CD4-positive, alpha-beta T cell treated with Interleukin-2 at 100 ng/mL for 4 hours (primary cell): ENCODE measurements at places on chromosomes 13 and 19.

DNA sequence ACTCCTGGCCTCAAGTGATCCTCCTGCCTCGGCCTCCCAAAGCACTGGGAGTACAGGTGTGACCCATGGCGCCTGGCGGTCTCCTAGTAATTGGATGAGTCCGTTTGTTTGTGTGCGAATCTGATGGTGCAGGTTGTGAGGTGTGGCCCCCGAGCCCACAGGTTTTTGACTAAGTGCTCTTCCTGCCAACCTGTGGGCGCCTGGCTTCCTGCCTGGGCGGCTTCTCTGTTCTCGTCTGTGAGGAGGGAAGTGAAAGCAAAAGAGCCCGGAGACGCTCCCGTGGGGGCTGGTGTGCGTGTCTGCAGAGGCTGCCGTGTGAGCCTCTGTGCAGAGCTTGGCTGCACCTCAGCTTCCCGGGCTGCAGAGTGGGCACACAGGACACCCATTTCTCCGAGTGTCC is 10.0 kb downstream of the ARHGAP45 start:
- DNase-seq, result peak; percentile 96

DNA sequence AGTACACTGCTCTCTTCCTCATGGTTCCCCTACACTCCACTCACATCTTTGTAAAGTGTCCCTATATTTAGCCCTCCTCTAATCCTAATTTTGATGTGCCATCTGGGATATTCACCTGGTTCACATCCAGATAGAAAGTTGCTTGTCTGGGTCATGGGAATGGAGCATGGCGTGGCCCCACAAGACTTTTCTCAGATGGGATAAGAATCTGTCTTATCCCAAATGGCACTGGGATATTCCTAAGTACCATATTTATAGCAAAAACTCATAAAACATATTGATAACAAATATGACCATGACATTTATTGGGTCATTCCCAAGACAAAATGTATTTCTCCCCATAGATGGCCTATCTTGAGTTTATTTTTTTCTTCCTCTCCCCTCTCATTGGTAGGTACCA is 49.5 kb upstream of the POMP start:
- no peak for DNase-seq

GRCh38 chr19:10800488-10800887 is 35.5 kb downstream of the TMED1 start:
- DNase-seq, result no peak

DNA sequence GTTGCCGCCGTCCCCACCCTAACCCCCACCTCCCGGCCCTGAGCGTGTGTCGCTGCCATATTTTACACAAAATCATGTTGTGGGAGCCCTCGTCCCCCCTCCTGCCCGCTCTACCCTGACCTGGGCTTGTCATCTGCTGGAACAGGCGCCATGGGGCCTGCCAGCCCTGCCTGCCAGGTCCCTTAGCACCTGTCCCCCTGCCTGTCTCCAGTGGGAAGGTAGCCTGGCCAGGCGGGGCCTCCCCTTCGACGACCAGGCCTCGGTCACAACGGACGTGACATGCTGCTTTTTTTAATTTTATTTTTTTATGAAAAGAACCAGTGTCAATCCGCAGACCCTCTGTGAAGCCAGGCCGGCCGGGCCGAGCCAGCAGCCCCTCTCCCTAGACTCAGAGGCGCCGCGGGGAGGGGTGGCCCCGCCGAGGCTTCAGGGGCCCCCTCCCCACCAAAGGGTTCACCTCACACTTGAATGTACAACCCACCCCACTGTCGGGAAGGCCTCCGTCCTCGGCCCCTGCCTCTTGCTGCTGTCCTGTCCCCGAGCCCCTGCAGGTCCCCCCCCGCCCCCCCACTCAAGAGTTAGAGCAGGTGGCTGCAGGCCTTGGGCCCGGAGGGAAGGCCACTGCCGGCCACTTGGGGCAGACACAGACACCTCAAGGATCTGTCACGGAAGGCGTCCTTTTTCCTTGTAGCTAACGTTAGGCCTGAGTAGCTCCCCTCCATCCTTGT is 6.4 kb downstream of the YIPF2 start:
- DNase-seq, result no peak

- no peak for DNase-seq
Measured at GRCh38 chr19:6279620-6279930, 200 bp downstream of the MLLT1 start.

- DNase-seq, result no peak
Measured at GRCh38 chr13:50592412-50593155, 250.9 kb downstream of the DLEU7 start.

- DNase-seq, result no peak
Measured at GRCh38 chr19:48137411-48137810, 26.8 kb upstream of the PLA2G4C start.

DNA sequence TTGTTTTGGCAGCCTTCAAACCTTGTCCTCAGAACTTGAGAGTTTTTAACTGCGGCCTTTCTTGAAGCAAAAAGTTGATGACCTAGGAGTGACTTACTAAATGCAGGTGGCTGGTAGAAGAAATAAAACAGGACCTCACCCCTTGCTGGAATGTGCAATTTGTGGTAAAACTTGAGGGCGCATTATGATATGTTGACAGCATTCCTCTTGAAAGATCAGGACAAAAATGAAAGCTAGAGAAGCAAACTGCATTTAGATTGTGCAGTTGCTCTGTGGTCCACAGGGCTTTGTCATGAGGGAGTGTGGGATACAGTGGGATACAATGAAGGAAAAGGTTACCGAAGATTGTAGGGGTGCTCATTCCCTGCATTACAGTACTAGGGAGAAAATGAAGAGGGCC is 504.2 kb downstream of the GPC6 start:
- no peak for DNase-seq

DNA sequence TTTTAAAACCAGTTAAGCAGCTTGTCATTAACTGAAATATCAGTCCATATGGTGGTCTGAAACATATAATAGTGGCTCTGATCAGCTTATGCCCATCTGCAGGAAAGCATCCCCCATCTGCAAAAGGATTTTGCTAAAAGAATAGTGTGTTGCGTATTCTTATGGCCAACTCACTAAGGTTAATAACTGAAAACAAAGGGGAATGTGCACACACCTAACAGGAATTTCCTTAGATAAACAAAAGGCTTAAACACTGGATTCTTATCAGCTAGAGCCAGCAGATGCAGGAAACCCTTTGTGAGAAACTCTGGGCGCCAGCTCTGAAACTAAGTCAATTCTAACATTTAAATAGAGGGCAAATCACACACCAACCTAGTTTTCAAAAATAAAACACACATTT is 22.1 kb downstream of the VPS36 start:
- DNase-seq, result no peak

DNA sequence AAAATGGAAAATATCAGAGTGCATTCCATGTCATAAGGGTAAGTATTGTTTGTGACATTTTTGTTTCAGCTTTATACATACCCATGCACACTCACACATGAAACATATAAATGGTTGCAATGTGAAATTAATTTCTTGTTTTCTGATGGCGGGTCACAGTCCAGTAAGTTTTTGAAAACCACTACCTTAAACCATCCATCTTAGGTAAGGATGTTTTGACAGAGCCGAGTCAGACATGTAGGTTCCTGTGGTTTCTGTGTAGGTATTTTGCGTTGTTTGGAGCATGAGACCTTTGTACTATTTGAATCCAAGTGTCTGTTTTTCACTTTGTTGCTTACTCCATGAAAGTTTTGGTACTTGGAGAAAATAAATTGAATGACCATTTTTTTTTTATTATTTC is 121.7 kb downstream of the B3GLCT start:
- DNase-seq, result no peak

GRCh38 chr19:15453906-15454860 is 4.4 kb upstream of the WIZ start:
- DNase-seq, result no peak

DNA sequence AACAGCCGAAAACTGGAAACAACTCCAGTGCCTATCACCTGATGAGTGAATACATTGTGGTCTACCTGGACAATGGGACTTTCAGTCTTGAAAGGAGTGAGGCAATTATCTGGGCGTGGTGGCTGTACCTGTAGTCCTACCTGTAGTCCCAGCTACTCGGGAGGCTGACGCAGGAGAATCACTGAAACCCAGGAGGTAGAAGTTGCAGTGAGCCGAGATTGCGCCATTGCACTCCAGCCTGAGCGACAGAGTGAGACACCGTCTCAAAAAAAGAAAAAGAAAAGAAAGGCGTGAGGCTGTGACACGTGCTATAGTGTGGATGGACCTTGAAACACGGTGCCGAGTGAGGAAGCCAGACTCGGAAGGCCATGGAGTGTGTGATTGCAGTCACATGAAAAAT is 4.1 kb upstream of the NTN5 start:
- no peak for DNase-seq

GRCh38 chr19:28883241-28883693 is 329.7 kb downstream of the UQCRFS1 start:
- no peak for DNase-seq

- no peak for DNase-seq
Measured at GRCh38 chr19:49701271-49701786, 10.4 kb downstream of the CPT1C start.

DNA sequence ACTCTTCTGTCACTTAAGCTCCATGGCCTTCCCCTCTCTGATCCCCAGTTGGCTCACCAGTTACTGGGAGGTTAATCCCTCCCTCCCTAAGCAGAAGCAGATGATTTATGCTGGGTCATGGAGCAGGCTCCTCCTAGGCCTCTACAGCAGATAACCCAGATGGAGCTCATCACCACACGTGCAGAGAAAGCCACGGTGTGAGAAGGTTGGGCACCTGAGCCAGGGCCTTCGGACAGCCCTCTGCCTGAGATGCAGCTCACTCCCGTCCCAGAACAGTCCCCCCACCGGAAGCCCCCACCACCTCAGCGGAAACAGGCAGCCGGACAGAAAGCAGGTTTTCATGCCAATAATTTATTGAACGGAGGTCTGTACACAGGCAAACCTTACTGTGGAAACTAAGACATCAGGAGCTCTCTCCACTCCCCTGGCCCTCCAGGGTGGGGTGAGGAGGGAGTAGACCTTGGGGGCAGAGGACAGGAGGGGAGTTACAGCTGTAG is 9.8 kb downstream of the ZNF526 start:
- no peak for DNase-seq

GRCh38 chr13:34466301-34466700 is 475.8 kb upstream of the NBEA start:
- no peak for DNase-seq

GRCh38 chr19:51783372-51783771 is 11.6 kb upstream of the FPR3 start:
- DNase-seq, result no peak

- no peak for DNase-seq
Measured at GRCh38 chr13:106225126-106225525, 310.3 kb downstream of the EFNB2 start.

DNA sequence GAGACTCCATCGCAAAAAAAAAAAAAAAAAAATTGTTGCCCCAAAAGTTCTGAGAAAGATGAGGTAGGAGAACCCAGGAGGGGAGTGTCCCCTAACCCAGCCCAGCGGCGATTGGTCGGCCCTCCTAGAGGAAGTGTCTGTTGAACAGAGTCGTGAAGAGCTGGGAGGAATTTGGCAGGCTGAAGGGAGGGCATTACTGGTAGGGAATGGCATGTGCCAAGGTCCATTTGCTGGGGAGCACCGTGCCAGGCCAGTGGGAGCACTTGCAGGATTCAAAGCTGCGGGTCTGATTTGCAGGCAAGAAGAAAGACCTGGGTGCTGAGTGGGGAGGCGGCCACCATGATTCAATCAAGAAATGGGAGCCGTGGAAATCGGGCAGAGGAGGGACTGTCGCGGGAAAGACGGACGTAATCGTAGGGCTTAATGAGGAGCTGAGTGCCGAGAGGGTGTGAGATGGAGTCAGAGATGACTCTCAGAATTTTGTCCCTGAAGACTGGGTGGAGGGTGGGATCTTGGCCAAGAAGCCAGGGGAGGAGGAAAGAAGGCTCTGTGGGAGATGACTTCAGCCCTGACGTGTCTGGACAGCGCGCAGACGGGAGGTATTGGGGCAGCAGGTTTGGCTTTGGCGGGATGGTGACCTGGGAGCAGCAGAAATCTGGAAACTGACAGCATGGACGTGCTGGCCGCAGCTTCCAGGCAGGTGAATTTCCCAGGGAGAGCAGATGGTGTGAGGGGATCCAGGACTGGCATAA is 15.4 kb downstream of the CERS4 start:
- no peak for DNase-seq

- DNase-seq, result no peak
Measured at GRCh38 chr13:22483276-22483675, 697.5 kb upstream of the SGCG start.

- DNase-seq, result no peak
Measured at GRCh38 chr13:36026531-36026930, 104.7 kb downstream of the DCLK1 start.

- no peak for DNase-seq
Measured at GRCh38 chr13:31835932-31836331, 96.6 kb downstream of the RXFP2 start.

- DNase-seq, result no peak
Measured at GRCh38 chr13:48783181-48783630, 129.5 kb downstream of the CYSLTR2 start.

- no peak for DNase-seq
Measured at GRCh38 chr19:38650172-38650775, 2.8 kb downstream of the ACTN4 start.

- DNase-seq, result no peak
Measured at GRCh38 chr19:5681391-5682106, 722 bp downstream of the HSD11B1L start.

- DNase-seq, result no peak
Measured at GRCh38 chr13:108070491-108070890, 144.8 kb downstream of the LIG4 start.

DNA sequence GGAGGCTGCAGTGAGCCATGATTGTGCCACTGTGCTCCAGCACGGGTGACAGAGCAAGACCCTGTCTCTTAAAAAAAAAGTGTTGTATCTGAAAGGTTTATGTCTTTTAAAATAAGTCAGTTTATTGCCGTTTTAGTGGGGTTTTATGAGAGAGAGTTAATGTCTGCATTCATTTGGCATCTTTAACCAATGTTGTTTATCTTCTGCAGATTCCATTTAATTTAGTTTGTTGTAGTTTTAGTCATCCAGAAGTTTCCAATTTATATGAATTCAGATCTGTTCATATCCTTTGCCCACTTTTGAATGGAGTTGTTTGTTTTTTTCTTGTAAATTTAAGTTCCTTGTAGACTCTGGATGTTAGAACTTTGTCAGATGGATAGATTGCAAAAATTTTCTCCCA is 36.7 kb upstream of the LPAR6 start:
- no peak for DNase-seq

DNA sequence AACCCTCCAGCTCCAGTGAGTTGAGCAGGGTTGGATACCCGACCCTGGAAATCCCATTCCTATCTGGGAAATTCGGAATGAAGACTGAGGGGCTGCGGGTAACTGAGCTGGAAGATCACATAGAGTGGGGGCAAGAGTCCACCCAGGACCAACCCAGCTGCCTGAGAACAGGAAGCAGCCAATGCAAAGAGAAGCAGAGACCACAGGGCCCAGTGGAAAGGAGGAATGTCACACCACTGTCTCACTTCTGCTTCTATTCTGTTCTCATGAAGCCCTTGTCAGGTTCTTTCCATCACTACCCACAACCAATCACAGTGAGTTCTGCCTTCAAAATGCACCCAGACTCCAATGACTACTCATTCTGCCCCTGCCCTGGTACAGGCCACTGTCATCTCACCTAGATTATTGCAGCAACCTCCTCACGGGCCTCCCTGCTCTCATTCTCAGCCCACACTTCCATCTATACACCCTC is 15.3 kb downstream of the DYRK1B start:
- no peak for DNase-seq

- no peak for DNase-seq
Measured at GRCh38 chr19:5993648-5994358, 15.9 kb upstream of the RANBP3 start.
